Activated naive CD4-positive, alpha-beta T cell treated with anti-CD3 and anti-CD28 coated beads, Interleukin-2, amount 50 U/mL, for 16 hours (primary cell): ENCODE measurements at places on chromosomes 1 and 21.

DNA sequence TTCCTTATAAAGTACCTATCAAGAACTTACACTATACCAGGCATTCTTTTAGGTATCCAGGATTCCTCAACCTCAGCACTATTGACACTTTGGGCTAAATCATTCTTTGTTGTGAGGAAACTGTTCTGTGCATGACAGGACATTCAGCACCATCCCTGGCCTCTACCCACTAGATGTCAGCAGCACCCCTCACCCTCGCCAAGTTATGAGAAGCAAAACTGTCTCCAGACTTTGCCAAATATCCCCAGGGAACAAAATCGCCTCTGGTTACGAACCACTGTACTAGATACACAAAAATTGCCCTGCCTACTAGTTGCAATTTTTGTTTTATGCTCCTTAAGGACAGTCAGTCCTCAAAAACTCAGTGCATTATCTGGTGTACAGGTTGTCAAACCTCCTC lies 35.7 kb downstream of the PALMD start:
- no peak for DNase-seq

GRCh38 chr1:68010543-68010942 lies 39.9 kb downstream of the DIRAS3 start:
- no peak for DNase-seq

GRCh38 chr1:109624201-109625010 lies 4.8 kb downstream of the AMPD2 start:
- DNase-seq, result no peak

- DNase-seq, result no peak
Measured at GRCh38 chr1:23394181-23394580, 24.5 kb upstream of the ZNF436 start.

DNA sequence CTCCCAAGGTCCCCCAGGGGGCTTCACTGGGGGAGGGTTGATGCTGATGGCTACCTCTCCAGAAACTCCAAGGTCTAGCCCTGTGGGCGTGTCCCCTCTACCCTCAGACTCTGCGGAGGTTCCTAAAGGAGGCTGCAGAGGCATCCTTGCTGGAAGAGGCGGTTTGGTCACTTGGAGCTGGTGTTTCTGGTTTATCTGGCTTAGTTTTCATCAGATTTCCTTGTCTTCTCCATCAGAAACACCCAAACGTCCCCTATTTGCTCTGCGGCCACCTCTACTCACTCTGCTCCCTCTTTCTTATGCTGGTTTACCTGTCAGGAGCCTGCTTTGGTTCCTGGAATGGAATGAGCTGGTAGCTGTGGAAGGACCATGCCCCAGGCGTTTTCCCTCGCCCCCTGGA lies 2.5 kb downstream of the PKP1 start:
- DNase-seq, result no peak

DNA sequence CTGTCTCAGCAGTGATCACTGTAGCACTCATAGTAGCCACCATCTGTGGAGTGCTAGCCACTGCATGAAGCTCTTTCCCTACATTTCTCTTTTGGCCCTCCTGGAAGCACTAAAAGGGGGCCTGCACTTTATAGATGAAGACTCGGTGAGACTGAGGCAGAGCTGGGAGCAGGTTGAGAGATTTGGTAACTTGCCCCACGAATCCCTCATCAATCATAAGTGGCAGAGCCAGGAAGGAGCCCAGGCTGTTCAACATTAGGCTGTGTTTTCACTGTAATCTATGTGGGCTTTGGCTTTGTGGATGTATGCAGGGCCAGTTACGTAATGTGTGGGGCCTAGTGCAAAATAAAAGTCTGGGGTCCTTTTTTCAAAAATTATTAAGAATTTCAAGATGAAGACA lies 13.3 kb upstream of the ETV3 start:
- no peak for DNase-seq

DNA sequence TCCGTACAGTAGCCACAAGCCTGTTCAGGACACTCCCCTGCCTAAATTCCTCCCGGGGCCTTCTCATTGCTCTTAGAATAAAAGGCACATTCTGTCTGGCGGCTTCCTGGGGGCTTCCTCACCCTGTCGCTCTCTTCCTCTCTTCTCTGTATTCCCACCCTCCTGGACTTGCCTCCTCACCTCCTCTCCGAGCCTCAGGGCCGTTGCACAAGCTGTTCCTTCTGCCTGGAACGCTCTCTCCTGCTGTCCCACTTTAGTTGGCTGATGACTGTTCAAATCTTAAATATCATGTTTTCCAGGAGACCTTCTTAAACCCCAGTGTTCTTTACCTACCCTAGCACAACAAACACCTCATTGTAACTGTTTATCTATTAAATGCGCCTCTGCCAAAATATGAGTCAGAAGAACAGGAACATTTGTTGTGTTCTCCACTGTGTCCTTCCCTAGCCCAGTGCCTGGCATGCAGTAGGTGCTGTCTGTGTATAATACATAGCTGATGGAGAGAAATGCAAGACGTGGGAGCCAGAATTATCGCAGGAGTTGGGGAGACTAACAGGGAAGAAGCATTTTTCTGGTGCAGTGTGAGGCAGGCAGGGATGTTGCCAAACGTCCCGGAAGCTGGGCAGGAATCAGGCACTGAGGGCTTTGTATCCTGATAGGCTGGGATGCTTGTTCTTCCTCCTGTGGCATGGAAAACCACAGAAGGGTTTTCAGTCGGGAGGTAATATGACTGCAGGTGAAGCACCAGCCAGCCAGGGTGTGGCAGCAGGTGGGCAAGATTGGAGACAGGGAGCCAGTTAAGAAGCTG lies 24.1 kb upstream of the THRAP3 start:
- DNase-seq, result no peak
